ENCODE measurements at places on chromosomes 12 and 14. TPM values are rescaled to one million over a fixed set of nuclear protein-coding genes. Genes with fewer than 3 reads are reported as not detected.

ACSM4 gene
- not detected for total RNA-seq

DNA sequence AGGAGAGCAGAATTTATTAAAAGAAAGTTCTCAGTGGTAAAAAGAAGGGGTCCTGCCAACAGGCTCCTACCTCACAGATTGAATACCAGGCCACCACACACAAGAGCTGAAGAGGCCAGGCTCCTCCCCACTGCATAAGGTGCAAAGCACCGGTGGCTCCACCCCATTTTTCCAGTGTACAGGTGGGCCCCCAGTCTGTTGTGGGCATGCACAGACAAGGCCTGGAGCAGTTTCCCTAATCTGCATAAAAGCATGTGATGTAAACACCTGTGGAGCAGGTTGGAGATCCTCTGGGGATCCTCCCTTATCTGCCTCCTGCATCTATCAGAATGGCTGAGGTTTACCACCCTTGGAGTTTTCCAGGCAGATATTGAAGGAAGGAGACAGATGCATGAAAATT lies 45.7 kb upstream of the PDZRN4 start:
- H3K27me3 ChIP-seq = no peaks in the 10 kb centered on the region
- H3K4me1 ChIP-seq = no peaks in the 10 kb centered on the region

KRT3 gene
- not detected for total RNA-seq

- H3K4me3 ChIP-seq = no peak overlapping the region
- DNase-seq = no peak
- peaks cover 8% of the 10 kb centered on the region for H3K27me3 ChIP-seq
Observed at GRCh38 chr12:117778656-117779055, 190.1 kb downstream of the KSR2 start.

DNA sequence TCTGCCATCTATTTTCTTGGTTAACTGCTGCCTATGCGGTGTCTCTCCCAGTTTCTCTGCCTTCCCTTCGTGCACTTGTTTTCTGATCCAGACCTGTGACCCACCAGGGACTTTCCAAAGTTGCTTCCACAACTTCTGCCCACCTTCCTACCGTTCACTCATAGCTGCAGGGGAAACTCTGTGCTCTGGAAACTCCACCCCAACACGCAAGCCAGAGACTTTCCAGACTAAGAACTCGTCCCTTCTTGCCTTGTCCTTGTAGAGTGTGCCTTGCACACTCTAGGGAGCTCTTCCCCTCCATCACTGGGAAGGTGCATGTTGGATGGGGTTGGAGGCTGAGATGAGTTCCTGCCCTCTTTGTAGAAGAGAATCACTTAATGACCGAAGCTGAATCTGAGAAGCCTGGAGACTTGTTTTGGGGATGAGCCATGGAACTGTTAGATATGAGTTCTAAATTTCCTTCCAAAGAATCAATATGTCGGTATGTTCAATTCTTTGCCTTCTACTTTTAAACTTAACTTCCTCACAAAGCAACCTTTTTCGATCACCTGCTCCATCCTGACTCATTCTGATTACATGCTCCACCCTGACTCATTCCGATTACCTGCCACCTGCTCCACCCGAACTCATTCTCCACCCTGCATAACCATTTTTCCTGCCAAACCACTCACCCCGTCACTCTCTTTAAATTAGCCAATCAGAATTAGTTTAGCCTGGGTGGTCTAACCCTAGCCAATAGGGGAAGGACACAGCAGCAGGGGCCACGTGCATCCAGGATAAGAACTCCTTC lies 82.1 kb upstream of the CAPRIN2 start:
- H3K36me3 ChIP-seq = no peaks in the 10 kb centered on the region
- no peak for DNase-seq
- H3K4me1 ChIP-seq = no peaks in the 10 kb centered on the region
- H3K4me3 ChIP-seq = no peak overlapping the region
- H3K27me3 ChIP-seq = peaks cover 23% of the 10 kb centered on the region

IL22 gene
- total RNA-seq = not detected

SLC2A14 gene
- total RNA-seq = 9.8 TPM

KRT83 gene
- not detected for total RNA-seq

DNA sequence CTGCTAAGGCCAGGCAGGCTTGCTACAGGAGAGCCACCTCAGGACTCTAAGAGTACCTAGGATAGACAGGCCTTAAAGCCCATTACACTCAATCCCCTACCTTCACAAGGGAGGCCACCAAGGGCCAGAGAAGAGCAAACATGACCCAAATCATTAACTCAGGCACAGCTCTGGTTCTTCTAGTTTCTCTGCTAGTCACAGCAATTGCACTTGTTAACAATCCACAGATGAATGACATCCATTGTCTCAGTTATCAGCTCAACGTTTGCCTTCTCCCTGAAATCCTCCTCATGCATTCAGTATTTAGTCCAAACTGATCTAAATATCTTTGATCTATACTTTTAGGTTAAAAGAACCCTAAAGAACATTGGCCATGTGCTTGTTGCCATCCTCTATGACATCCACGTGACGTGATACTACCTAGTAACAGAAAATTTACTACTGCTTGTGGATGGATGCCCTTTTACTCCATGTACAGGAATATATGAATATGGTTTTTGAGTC lies 164.5 kb downstream of the STXBP6 start:
- no peak overlapping the region for H3K4me3 ChIP-seq
- no peaks in the 10 kb centered on the region for H3K4me1 ChIP-seq
- no peak overlapping the region for H3K27ac ChIP-seq
- peaks cover 19% of the 10 kb centered on the region for H3K27me3 ChIP-seq

DNA sequence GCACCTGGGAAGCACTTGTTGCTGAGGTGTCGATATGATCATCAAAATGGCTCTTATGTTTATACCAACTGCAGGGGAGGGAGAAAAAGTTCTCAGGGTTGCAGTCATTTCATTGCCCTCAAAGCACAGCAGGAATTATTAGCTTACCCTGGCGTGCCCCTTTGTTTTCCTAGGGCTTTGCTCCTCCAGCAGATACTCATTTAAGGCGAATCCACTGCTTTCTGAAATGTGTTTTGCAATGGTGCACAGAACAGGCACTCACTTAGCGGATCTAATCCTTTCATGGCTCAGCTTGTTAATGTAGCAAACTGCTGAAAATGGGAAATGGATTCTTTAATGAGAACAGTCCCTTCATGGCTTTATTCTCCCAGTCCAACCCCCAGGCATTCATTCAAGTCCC lies 76.7 kb downstream of the NKX2-1 start:
- DNase-seq = no peak
- H3K36me3 ChIP-seq = no peaks in the 10 kb centered on the region
- no peaks in the 10 kb centered on the region for H3K4me1 ChIP-seq
- no peak overlapping the region for H3K27ac ChIP-seq
- H3K27me3 ChIP-seq = peaks cover 17% of the 10 kb centered on the region

IFI27 gene
- total RNA-seq = 1.5 TPM

LRR1 gene
- total RNA-seq = 49.1 TPM

DDX47 gene
- total RNA-seq = 87.3 TPM

GRCh38 chr14:76698191-76698590 lies 63.1 kb upstream of the VASH1 start:
- H3K36me3 ChIP-seq = no peaks in the 10 kb centered on the region
- H3K4me3 ChIP-seq = no peak overlapping the region
- H3K4me1 ChIP-seq = no peaks in the 10 kb centered on the region
- no peak overlapping the region for H3K27ac ChIP-seq

TAC3 gene
- not detected for total RNA-seq

GRCh38 chr12:128933926-128934325 lies 80.6 kb downstream of the GLT1D1 start:
- peaks cover 1% of the 10 kb centered on the region for H3K4me1 ChIP-seq
- no peak overlapping the region for H3K4me3 ChIP-seq
- DNase-seq = no peak
- no peaks in the 10 kb centered on the region for H3K36me3 ChIP-seq

DNA sequence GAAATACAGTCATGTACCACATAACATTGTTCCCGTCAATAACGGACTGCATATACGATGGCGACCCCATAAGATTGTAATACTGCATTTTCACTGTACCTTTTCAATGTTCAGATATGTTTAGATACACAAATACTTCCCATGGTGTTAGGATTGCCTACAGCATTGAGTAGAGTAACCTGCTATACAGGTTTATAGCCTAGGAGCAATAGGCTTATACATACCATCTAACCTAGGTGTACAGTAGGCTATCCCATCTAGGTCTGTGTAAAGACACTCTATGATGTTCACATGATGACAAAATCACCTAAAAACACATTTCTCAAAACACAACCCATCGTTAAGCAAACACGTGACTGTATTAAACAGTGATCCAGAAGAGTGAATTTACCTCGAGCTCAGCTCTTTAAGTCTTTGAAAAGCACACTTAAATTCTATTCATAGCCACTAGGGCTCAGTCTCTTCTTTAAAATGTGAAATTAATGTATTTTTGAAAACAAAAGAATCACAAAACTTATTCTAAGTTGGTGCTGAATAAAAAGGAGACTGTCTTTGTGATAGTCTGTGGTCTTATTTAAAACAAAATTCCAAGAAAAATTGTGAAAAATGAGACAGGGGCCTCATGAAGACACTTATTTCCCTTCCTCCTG lies 239.1 kb upstream of the ARID2 start:
- no peak overlapping the region for H3K27ac ChIP-seq
- H3K4me3 ChIP-seq = no peak overlapping the region
- no peaks in the 10 kb centered on the region for H3K4me1 ChIP-seq
- H3K36me3 ChIP-seq = no peaks in the 10 kb centered on the region
- DNase-seq = no peak

DNA sequence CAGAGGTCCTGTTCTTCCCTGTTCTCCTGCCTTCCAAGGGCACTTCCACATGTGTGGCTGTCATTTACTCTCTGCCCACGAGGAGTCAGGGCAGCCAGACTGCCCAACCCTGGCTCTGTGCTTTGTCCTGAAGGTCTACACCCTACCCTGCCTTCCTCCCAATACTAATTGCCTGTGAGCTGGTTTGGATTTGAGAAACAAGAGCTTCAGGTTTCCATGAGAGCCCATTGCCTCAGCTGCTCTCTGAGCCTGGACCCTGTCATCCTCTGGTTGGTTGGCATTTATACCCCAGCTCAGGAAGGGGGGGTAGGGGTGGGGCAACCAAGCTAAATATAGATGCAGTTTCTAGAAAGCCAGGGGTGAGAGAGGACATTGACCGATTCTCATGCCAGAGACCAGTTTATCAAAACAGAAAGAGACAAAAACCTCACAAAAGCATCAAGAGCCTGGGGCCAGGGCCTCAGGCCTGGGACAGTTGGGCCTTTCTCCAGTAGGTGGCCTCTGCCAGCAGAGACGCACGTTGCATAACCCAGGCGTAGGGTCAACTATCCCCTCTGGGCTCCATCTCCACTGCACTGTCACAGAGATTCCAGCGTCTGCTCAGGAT lies 34.5 kb downstream of the VDR start:
- no peak for DNase-seq
- peaks cover 64% of the 10 kb centered on the region for H3K36me3 ChIP-seq
- H3K27ac ChIP-seq = no peak overlapping the region
- H3K4me3 ChIP-seq = no peak overlapping the region
- H3K27me3 ChIP-seq = no peaks in the 10 kb centered on the region

DNA sequence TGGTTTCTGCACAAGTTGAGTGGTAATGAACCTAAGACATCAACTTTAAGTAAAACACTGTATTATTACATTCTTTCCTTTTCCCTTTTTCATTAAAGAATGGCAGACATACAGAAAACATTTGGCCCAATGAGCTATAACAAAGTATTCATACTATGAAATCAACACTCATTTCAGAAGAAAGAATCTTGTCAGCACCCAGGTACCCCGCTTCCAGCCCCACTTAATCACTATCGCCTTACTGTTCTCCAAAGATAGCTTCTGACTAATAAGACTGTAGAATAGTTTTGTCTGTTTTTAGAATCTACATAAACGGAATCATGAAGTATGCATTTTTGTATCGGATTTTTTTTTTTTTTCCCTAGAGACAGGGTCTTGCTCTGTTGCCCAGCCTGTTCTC lies 9.5 kb downstream of the CNTN1 start:
- H3K36me3 ChIP-seq = no peaks in the 10 kb centered on the region
- no peak for DNase-seq

- peaks cover 9% of the 10 kb centered on the region for H3K27me3 ChIP-seq
- H3K36me3 ChIP-seq = no peaks in the 10 kb centered on the region
- DNase-seq = no peak
- H3K4me1 ChIP-seq = no peaks in the 10 kb centered on the region
Observed at GRCh38 chr12:91335699-91336098, 153.1 kb upstream of the DCN start.

- H3K4me1 ChIP-seq = no peaks in the 10 kb centered on the region
- H3K27ac ChIP-seq = no peak overlapping the region
- DNase-seq = no peak
- no peaks in the 10 kb centered on the region for H3K36me3 ChIP-seq
Observed at GRCh38 chr14:43258396-43258795, 1248.7 kb downstream of the FSCB start.

DNA sequence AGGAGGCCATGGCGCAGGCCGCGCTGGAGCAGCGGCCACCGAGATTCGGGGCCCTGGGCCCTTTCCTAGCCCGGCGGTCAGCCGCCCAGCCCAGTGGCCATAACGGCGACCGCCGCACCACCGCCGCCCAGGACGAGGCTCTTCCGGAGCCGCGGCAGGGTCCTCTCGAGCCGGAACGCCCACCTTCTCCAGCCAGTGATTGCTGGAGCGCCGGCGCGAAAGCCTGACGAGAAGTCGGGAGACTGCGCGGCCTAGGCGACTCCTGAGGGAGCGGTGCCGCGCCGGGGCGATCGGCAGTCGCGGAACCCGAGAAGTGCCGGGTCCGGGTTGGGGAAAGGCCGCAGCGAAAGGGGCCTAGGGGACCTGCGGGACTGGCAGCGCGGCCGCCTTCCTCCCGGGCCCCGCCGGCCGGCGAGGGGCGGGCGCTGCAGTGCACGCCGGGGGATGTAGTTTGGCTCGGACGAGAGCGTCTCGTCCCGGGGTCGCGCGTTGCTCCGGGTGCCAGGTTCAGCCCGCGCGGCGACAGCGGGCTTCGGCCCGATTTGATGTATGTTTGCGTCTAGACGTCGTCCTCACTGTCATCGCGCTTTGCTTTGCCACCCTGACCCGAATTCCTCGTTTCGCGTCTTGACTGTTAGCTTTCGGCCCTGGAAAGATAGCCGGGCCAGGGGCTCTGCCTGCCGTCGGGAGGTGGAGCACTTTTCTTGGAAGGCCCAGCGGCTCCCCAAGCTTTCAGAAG lies at the start of gene VTI1B:
Gene VTI1B, minus strand, starts transcription at position 153 of the 739 bp plus-strand sequence. Its CDS starts 143 bp downstream, at position 10.
- H3K36me3 ChIP-seq = peaks cover 6% of the 10 kb centered on the region
- DNase-seq = peak; percentile 68
- peak within 1 kb of the TSS; percentile 80 for H3K4me3 ChIP-seq
- H3K27me3 ChIP-seq = no peaks in the 10 kb centered on the region
- H3K4me1 ChIP-seq = peaks cover 34% of the 10 kb centered on the region

DNA sequence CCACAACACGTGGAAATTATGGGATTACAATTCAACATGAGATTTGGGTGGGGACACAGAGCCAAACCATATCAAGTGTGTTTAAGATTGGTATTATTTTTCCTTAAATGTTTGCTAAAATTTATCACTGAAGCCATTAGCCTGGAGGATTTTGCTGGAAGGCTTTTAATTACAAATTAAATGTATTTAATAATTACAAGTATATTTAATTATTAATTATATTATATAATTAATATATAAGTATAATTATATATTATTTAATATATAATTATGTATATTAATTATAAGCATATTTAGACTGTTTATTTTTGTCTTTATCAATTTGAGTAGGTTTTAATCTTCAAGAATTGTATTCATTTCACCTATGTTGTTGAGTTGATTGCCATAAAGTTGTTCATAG lies 427.4 kb upstream of the FLRT2 start:
- no peak overlapping the region for H3K27ac ChIP-seq
- no peaks in the 10 kb centered on the region for H3K4me1 ChIP-seq
- no peak for DNase-seq
- H3K36me3 ChIP-seq = no peaks in the 10 kb centered on the region
- no peak overlapping the region for H3K4me3 ChIP-seq

GRCh38 chr14:71486279-71486678 lies 445.9 kb upstream of the RGS6 start:
- H3K27ac ChIP-seq = no peak overlapping the region
- no peak overlapping the region for H3K4me3 ChIP-seq
- peaks cover 5% of the 10 kb centered on the region for H3K36me3 ChIP-seq
- DNase-seq = no peak
- H3K27me3 ChIP-seq = no peaks in the 10 kb centered on the region
